Naive thymus-derived CD4-positive, alpha-beta T cell (primary cell): ENCODE measurements at places on chromosomes 11 and 22. TPM values are rescaled to one million over a fixed set of nuclear protein-coding genes. Genes with fewer than 3 reads are reported as not detected.

Gene SCUBE2
- 0.45 TPM for total RNA-seq

Gene LMNTD2
- total RNA-seq = 1.4 and 2.8 TPM in 2 replicates

Gene MAPK8IP2
- total RNA-seq = 0.38 TPM

Gene BDNF
- total RNA-seq = not detected

Gene HBG1
- not detected for total RNA-seq

Gene TTC36
- total RNA-seq = 0.34 TPM

Gene MMP7
- not detected for total RNA-seq

Gene DGKZ
- total RNA-seq = 263 TPM

Gene MFNG
- 223 TPM for total RNA-seq

Gene EFCAB6
- 0.16 TPM for total RNA-seq

Gene OR2AG1
- total RNA-seq = not detected in 2 replicates

Gene CRKL
- 38.9 TPM for total RNA-seq

Gene PHETA2
- 0.82 TPM for total RNA-seq

Gene POLD4
- 104 TPM for total RNA-seq

Gene TRPM5
- total RNA-seq = 0.73 TPM

Gene ZNF408
- total RNA-seq = 20.0 TPM

Gene LAYN
- total RNA-seq = 0.27 TPM

Gene INPP5J
- total RNA-seq = 0.73 TPM

Gene GLB1L2
- total RNA-seq = 1.7 TPM

Gene BEST1
- 7.1 TPM for total RNA-seq
